ENCODE measurements at places on chromosomes 1 and 21. TPM values are rescaled to one million over a fixed set of nuclear protein-coding genes. Genes with fewer than 3 reads are reported as not detected.

SYDE2 gene
- total RNA-seq, result 0.81 TPM

EPHA10 gene
- not detected for total RNA-seq

TMEM125 gene
- total RNA-seq, result not detected

MPL gene
- not detected for total RNA-seq

HCRTR1 gene
- not detected for total RNA-seq

HFM1 gene
- not detected for total RNA-seq

ITPKB gene
- total RNA-seq, result 43.6 TPM

SDF4 gene
- total RNA-seq, result 181 TPM

SHE gene
- not detected for total RNA-seq

GCSAML gene
- total RNA-seq, result not detected

KCNQ4 gene
- 0.60 TPM for total RNA-seq

KRTAP10-10 gene
- not detected for total RNA-seq

AKNAD1 gene
- total RNA-seq, result not detected

SH2D1B gene
- not detected for total RNA-seq

CD34 gene
- total RNA-seq, result 0.03 TPM

CELA3A gene
- not detected for total RNA-seq

CCDC17 gene
- total RNA-seq, result 2.6 TPM

EIF4G3 gene
- total RNA-seq, result 49.2 TPM

SCAF4 gene
- total RNA-seq, result 49.0 TPM

FYB2 gene
- total RNA-seq, result not detected

TMCC2 gene
- 1.8 TPM for total RNA-seq

KRTAP13-2 gene
- not detected for total RNA-seq

C1orf94 gene
- not detected for total RNA-seq

BRWD1 gene
- total RNA-seq, result 45.3 TPM

LRRC8D gene
- 20.3 TPM for total RNA-seq

ACAP3 gene
- 72.3 TPM for total RNA-seq

BPNT1 gene
- 19.1 TPM for total RNA-seq

RIMKLA gene
- 3.1 TPM for total RNA-seq

Data from activated CD4-positive, alpha-beta memory T cell treated with anti-CD3 and anti-CD28 coated beads, Interleukin-2, amount 10 ng/mL, durations not matched to agents 7 days and 5 days (primary cell).